GM10248 (cell line): ENCODE measurements at places on chromosomes 16 and 17.

DNA sequence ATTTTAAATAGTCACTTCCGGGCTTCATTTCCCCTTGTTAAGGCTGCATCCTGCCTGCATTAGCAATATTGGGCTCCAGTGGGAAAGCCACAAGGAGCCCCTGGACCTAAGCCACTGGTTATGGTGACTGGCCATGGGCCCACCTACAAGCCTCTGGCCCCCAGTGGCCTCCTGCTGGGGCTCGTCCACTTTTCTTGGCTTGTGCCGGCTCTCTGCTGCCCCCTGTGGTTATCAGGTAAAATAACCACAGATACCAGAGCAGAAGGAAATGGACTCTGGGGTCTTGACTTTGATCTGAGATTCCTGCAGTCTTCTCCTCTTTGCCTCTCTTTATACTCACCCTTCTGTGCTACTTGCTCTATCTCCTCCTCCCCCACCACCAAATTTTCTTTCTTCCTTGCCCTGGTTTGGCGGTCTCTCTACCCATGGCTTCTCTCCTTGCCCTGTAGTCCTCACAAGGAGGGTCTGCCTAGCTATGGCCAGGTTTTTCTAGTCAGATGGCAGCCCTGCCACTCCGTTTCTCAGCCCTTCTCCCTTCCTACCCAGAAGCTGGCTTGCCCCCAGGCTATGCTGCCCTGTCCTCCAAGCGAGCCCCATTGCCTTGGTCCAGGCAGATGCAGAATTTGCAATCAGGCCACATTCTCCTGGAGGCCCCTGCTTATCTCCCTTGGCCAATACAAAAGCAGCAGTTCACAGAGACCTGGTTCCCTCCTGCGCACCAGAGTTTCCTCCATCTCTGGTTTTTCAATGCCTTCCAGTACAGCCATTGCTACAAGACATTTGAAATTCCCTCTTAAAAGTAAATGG lies 82.9 kb upstream of the RCVRN start:
- DNase-seq: peak; percentile 71

DNA sequence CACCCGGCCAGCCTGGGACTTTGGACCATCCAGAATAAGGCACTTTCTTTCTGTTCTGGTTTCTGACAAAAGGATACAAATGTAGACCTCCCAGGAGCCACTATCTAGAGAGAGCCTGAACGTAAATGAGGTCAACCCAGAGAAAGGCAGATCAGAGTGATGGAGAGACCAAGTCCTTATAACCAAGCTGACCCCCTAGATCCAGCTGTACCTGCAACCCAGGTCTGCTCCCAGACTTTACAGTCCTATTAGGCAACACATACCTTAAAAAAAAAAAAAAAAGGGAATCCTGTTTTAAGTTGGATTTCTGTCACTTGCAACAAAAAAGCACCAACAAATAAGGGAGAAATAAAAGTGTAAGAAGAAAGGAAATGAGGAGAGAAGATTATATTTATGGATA lies 23.2 kb downstream of the CPPED1 start:
- DNase-seq: no peak

DNA sequence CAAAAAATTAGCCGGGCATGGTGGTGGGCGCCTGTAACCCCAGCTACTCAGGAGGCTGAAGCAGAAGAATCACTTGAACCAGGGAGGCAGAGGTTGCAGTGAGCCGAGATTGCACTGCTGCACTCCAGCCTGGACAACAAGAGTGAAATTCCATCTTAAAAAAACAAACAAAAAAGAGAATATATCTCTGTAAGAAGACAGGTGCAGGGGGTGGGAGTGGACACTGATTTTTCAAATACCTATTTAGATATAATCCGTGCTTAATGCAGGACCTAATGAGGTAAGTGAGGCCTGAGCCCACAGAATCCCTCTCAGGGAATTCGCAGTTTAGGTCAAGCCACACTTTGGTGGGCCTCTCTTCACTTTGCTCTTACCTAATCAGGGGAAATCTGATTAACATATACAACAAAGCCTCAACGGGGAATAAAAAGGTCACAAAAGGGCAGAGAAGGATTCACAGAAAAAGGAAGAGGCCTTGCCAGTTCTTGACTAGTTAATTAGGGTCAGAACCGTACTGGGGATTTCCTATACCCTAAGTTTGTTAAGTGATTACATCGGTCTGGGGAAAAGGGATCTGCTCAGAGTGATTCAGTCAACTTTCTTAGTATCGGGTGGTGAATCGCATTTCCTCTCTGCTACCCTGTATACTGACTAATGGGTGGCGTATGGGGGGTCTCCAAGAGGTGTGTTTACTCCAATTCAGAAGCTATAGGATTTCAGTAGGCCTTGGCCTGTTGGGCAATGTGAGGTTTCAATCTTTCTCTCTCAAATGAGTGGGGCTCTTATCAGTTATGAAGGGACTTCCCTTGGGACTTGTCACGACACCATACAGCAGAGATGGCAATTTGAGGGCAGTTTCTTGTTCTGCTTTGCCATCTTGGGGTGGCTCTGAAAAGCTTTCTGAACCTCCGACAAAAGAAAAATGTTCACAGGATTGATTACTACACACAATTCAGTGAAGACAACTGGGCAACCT lies 1.9 kb upstream of the NFAT5 start:
- peak; percentile 63 for DNase-seq

GRCh38 chr16:90077757-90078578 lies 837 bp upstream of the PRDM7 start:
- DNase-seq: peak; percentile 54

DNA sequence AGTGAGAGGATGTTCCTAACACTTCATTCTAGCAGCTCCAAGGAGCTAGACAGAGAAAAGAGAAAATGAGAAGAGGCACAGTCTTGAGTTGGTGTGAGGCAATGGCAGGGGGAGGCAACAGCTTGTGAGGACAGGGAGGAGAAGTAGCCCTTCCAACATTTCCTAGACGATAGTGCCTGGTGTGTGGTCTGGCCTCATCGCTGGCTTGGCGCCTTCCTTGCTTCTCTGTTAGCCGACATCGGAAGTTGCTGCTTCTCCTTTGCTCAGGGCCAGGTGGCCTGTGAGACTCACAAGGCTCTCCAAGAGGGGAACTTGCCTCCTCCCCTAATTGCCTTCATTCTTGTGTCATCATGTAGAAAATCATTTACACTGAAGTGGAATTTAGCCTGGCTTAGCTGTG lies 208.7 kb downstream of the MAP2K4 start:
- no peak for DNase-seq

GRCh38 chr17:49815761-49816281 lies 27.3 kb downstream of the KAT7 start:
- DNase-seq: no peak

- DNase-seq: no peak
Observed at GRCh38 chr17:4827399-4827798, 5.7 kb upstream of the MINK1 start.

DNA sequence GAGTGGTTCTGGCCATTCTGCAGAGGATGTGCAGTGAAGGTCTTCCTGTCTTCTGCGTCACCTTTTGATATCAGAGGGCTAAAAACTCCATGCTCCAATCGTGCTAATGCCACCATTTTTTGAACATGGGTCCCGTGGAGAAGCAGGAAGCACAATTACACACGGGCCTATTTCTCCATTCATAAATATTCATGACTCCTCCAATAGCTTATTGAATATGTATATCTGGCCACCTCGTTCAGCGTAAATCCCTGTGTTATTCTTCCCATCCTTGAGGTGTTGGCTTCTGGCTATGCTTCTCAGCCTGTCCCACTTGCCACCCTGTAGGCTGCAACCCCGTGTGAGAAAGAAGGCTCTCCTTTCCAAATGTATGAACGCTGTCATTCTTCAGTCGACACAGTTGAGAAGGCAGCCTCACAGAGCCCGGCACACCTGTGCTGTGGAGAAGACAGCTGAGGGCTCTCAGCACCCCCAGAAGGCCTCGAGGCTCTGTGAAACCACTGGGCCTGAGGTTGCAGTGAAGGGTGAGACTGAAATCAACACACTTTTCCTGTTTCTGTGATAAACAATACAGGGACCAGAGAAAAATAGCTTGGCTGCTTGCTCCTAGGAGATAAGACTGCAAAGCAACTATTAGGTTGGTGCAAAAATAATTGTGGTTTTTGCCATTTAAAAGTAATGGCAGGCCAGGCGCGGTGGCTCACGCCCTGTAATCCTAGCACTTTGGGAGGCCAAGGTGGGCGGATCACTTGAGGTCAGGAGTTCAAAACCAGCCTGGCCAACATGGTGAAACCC lies 4.9 kb upstream of the ANKRD40CL start:
- DNase-seq: peak; percentile 32

- DNase-seq: no peak
Observed at GRCh38 chr17:21066394-21066793, 23.6 kb upstream of the USP22 start.
